ENCODE measurements at places on chromosomes 3 and 15.
A peak's percentile ranks its signal among the peaks of the same experiment; 100 is the strongest.

- no peak for DNase-seq
These were observed 42.3 kb upstream of the TM4SF4 start for GRCh38 chr3:149432149-149432548.

GRCh38 chr3:21158861-21159542 is 592.0 kb downstream of the ZNF385D start:
- DNase-seq: no peak

- no peak for DNase-seq
These were observed 234.3 kb upstream of the IGF1R start for GRCh38 chr15:98413933-98414546.

- DNase-seq: no peak
These were observed 9.4 kb upstream of the KIF7 start for GRCh38 chr15:89664441-89665350.

- no peak for DNase-seq
These were observed 12.3 kb downstream of the PLEKHO2 start for GRCh38 chr15:64854041-64854440.

GRCh38 chr15:73244333-73244732 is 124.4 kb downstream of the HCN4 start:
- DNase-seq: no peak

GRCh38 chr3:16092923-16093322 is 81.6 kb upstream of the GALNT15 start:
- no peak for DNase-seq

DNA sequence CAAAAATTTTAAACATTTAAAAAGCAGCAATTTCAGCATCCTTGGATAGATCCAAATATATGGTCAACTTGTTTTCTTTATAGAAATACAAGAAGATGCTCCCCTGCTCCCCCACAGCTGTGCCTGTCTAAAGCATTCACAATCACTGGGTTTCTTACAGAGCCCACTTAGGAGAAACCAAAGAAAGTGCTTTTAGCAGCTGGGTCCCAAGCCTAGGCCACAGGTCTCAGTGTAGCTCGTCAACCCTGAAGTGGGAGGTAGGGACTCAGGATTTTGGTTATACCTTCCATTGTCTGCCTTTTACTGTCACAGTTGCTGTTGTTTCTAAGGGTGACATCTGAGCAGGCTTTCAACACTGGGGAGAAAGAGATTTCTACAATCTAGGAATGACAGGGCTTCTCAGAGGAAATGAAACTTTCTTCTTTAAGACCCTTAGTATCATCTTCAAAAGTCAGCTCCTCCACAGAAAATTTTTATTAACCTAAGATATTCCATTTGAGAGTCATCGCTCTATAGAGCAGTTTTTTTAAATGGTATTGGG is 199.3 kb upstream of the CMC1 start:
- no peak for DNase-seq

- DNase-seq: no peak
These were observed 122.6 kb downstream of the FBN1 start for GRCh38 chr15:48522911-48523310.

DNA sequence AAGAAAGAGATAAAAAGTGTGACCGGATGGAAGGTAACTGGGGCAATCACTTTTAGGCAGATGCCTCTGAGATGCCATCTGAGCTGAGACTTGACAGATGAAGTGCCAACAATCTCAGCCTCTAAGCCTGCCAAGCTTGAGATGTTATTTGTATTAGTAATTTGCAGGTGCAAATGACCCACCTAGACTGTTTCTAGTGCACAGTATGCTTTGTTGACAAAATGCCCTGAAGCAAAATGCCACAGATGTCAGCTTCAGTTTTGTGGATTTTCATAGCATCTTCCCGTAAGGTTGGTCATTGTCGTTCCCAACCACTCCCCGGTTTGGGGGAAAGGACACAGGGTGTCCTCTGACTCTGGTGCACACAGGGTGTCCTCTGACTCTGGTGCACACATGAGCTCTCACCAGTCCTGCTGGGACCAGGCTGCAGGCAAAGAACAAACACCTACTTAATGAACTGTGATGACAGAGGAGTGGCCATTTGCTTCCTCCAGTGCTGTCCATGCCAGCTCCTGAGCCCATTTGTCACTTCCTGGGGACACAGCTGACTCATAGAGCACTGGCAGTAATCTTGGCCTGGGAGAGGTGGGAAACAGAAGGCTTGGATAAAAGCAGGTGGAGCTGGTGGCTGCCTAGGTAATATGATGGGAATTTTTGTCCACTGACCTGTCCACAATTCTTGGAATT is 16.7 kb upstream of the PPP1R2 start:
- no peak for DNase-seq

- DNase-seq: peak; percentile 42
These were observed 35.9 kb downstream of the SAXO2 start for GRCh38 chr15:82298520-82298919.

DNA sequence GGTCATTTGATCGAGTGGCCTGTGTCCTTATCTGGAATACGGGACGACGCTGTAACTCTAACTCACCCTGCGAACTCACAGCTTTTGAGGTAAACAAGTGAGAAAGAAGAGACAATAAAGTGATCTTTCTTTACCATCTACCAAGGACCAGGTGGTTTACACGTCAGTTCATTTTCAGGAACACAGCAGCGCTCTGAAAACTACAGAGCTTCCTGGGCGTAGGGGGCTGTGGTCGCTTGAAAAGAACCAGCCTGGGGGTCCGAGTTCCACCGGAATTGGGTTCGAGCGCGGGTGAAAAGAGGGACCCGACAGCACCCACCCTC is 357 bp downstream of the KIAA1143 start:
- DNase-seq: no peak

- DNase-seq: no peak
These were observed 83.1 kb upstream of the FNDC3B start for GRCh38 chr3:171956181-171956683.

DNA sequence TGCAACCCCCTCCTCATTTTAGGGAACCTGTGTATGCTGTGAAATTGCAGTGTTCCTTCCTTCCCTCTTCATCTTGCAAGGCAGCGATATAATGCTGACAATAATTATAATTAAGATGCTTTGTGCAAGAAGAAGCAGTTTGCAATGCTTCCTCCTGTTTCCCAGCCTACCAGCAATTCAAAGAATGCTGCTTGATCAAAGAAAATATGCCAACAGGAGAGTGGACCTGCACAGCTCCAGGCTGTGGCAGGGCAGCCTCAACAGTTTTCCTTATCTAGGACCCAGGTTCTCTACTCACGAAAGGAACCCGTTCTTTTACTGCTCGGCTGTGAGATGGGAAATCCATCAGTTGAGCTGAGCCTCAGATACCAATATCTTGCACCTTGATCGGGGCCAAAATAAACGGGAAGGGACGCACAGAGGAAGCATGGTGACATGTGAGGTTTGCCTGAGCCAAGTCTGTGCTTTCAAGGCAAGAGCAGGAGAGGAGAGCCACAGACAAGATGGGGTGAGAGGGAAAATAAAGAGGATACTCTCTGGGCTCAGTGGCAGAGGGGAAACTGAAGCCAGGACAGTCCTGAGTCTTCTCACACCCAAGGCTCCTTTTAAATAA is 22.6 kb upstream of the LRTM1 start:
- DNase-seq: no peak

- no peak for DNase-seq
These were observed 135.8 kb downstream of the CHSY1 start for GRCh38 chr15:101115786-101116680.

DNA sequence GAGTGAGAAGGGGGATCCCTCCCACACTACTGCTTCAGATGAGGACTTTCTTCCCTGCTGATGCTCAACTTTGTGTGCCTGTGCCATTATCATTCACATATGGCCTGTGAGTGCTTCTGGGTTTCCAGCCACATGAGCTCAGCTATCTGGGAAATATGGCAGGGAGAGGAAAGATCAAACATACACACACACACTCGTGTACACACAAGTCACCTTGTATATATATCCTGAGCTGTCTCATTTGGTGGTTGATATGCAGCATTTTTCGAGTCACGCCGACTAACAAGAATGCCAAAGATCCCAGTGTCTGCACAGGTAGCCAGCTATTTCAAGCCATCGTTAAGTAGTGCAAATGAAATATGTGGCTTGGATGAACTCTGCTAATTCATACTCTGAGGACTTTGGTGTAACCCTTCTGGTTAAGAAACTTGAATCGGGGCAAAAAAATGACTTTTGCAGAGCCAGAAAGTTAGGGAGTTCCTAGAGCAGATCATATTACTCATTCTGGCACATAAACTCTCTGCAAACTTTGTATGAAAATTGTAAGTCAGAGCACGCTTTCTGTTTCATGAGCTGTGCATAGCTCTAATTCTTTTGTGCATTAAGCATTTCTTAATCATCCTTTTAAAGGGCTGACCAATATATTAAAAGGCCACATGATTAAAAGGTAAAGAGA is 24.9 kb upstream of the WNT5A start:
- DNase-seq: no peak

DNA sequence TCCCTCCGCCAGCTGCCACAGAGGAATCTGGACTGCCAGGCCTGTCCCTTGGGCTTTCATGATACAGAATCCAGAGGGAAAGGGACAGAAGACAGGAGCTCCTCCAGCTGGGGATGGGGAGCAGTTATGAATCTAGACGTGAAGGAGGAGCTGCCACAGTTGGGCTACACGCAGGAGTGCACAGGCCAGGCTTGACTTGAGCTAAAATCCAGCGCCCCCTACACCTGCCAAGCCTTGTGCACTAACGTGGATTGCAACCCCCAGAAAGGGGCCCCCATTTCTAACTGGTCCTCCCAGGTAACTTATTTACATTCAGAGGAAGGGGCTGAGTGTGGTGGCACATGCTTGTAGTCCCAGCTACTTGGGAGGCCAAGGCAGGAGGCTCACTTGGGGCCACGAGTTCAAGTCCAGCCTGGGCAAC is 14.3 kb downstream of the KLHL6 start:
- no peak for DNase-seq

DNA sequence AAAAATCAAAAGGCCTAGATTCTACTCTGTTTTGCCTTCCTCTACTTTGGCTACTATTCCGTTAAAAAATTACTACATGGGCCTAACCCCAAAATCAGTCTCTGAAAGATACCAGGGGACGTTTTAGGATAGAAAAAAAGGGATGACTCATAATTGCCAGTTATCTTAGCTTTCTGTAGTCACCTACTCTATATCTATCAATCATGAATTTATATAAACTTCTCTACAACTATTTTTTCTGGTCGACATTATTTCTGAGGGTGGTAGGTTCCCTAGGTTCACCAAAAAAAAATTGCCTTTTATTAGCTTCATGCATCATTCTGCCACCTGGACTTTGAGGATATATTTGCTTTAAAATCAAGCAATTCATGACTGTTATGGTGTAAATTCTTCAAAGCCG is 36.5 kb downstream of the RAF1 start:
- DNase-seq: no peak

GRCh38 chr3:66604481-66604880 is 103.7 kb upstream of the LRIG1 start:
- no peak for DNase-seq

- DNase-seq: no peak
These were observed 9.2 kb downstream of the ZSCAN2 start for GRCh38 chr15:84609818-84610525.

GRCh38 chr3:107265526-107265925 is 111.7 kb upstream of the CCDC54 start:
- no peak for DNase-seq

- DNase-seq: no peak
These were observed 712 bp upstream of the MME start for GRCh38 chr3:155079468-155079745.

DNA sequence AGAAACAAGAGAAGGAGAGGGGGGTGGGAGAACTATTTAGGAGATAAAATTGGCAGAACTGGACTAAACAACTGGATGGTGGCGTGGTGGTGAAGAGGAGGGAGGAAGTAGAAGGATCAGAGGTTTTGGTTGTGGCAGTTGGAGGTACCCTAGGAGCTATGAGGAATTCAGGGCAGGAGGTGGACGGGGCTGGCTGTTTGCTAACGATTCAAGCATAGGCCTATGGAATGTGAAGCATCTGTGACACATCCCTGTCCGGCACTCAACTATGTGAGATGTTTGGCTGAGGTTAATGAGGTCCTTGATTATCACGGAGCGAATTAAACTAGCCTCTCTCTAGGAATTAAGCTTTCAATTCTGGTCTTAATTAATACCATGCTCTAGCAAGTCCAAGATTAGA is 13.5 kb downstream of the TARS3 start:
- no peak for DNase-seq

DNA sequence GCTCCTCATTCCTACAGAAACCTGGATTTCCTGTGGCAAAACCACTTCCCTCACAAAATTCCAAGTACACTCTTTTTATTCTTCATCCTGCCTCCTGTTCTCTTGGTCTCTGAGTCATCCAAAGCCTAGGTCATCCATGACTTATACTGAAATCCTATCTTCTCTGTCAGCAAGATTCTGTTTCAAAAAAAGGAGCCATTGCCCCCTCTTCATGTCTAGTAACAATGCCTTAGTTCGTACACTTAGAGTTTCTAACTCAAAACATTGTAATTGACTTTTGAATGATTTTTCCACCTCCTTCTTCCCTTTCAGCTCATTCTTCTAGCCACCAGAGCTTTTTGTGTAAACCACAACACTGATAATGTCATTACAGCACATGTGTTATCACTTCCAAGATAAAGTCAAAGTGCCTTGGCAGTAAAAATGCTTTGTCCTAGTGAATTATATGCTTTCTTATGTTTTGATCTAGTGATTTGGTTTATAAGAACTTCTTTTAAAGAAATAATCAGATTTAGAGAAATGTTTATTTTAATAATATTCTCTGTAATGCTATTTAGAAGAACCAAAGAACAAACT is 256.5 kb upstream of the NECTIN3 start:
- DNase-seq: no peak

- DNase-seq: no peak
These were observed 26.6 kb downstream of the PLXNA1 start for GRCh38 chr3:127009531-127009930.

- DNase-seq: no peak
These were observed 42.8 kb downstream of the PRR23E start for GRCh38 chr3:127235706-127236105.

- DNase-seq: no peak
These were observed 25.4 kb upstream of the PSMD6 start for GRCh38 chr3:64048631-64049061.

DNA sequence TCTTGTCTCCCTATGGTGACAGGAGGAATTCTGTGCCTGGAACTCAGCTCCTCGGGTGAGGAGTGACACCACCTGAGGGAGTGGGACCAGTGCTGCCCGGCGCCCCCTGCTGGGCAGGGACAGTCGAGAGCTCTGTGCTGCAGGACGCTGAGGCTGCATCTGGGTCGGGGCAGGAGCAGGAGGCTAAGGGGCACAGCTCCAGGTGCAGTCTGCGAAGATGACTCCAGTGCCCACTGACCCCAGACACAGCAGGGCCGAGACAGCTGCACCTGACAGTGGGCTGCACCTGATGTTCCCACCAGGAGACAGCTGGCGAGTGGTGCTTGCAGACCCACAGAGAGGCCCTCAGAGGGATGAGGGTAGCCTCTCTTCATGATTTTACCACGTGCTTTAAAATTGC is 152.9 kb downstream of the ATP10A start:
- DNase-seq: no peak

- DNase-seq: no peak
These were observed 69.5 kb upstream of the KCNAB1 start for GRCh38 chr3:156050918-156051317.

DNA sequence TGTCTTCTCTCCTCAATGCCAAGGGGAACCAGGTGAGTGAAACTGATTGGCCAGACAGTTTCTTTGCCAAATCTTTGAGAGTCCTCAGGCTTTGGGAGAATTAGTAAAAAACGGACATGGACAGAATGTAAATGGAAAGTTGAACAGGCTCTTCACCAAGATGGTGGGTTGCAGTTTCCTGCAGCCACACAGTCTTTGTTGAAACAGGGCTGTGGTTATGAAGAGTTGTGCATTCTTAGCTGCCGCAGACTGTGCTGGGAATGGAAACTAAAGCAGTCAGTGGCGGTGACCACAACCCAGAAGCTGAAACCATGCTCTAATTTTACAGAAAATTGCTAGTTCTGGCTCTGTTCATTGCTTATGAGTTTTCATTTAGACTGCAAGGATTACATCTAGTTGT is 42.1 kb upstream of the TASOR start:
- peak; percentile 17 for DNase-seq
